Adipocyte (in vitro differentiated cells): ENCODE measurements at places on chromosomes 11 and 22.

DNA sequence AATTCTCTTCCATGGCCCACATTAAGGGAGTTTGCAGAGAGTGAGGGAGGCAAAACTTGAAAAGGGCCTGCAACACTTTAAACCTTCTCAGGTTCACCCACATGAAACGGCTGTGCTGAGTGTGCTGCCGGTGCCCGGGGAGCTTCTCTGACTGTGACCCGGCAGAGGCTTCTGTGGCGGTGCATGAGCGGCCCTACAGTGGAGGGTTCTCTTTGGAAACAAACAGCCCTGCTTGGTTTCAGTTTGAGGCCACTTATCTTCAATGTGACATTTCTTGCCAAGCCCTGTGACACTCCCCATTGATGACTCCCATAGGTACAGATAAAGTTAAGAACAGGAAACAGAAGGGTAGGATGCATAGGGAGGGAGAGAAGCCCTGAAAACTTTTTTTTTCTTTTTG is 31.8 kb downstream of the FAM118A start:
- DNase-seq, result no peak

DNA sequence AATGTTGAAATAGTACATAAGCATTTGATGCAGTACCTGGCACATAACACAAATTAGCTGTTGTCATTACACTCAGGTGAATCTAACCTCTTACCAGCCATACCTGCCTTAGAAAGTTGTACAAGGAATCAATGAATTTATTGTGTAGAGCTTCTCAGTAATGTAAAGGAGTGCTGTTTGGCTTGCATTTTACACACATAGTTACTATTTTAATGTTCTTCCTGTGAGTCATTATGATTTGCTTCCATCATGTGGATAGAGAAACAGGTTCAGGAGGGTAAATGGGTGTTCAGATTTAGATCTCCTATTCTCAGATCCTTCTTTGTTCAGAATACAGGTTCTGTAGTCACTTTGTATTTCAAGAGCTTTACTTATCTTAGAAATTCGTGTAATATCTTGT is 27.6 kb upstream of the RCE1 start:
- DNase-seq, result no peak

DNA sequence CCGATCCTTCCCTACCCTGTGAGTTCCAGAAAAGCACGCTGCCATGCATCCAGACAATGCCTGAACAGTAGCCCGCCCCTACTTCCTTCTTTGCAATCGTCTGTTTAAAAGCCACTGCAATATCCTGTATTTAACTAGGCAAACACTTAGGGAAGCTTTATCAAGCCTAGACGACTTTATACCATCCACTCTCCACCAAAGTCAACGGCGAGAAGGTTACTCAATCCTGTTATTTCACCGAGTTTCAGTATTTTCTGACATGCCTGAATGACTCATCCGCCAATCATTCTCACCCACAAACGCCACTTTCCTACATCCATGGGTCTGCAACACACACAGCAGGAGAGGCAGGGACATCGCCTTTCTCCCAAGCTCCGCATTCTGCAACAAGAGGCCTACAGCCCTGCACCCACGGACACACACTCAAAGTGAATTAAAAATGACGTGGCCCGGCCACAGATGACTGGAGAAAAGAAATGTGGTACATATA is 9.3 kb downstream of the CELSR1 start:
- no peak for DNase-seq

- peak; percentile 13 for DNase-seq
Measured at GRCh38 chr22:41768430-41768829, 32.0 kb upstream of the CCDC134 start.

DNA sequence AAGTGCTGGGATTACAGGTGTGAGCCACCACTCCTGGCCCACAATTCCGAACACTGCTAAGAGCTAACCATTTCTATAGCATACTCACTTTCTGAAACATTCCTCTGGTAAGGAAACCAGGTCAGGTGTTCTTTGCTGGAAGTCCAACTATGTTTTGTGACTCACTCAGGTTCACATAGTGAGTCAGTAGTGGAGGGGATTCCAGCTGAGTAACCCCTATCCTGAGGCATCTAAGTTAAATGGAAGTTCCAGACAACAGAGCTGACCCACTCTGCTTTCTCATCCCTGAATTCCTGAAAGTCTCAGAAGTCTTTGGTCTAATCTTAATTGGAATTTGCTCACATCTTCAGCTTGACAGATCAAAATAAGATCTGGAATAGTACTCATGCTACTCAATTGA is 3.0 kb upstream of the CHRNA10 start:
- peak; percentile 14 for DNase-seq

DNA sequence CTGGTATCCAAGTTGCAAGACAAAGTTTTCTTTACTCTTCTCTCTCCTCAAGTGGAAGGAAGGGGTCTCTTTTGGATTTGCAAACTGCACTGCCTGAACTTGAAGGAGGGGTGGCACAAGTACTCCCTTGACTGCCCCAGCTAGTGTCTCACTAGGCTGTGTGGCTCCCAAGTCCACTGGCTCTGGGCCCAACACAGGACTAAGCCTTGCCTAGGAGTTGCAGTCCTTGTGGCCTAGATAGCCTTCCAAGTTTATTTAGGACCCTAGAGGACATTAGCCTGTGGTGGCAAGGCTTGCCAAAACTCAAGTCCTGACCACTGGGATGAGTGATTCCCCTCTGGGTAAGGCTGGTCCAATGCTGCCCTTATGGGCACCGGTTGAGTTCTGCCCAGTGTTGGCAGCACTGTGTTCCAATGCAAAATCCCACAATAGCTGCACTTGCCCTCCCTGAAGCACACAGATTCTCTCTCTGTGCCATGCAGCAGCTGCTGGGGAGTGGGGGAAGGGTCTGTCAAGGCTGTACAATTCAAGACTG is 10.2 kb upstream of the WEE1 start:
- DNase-seq, result no peak

GRCh38 chr22:47596176-47596690 is 833.8 kb downstream of the TBC1D22A start:
- no peak for DNase-seq

- no peak for DNase-seq
Measured at GRCh38 chr22:37566329-37566837, 6.1 kb downstream of the CDC42EP1 start.

- no peak for DNase-seq
Measured at GRCh38 chr11:2726964-2727363, 27.2 kb upstream of the KCNQ1OT1 start.

DNA sequence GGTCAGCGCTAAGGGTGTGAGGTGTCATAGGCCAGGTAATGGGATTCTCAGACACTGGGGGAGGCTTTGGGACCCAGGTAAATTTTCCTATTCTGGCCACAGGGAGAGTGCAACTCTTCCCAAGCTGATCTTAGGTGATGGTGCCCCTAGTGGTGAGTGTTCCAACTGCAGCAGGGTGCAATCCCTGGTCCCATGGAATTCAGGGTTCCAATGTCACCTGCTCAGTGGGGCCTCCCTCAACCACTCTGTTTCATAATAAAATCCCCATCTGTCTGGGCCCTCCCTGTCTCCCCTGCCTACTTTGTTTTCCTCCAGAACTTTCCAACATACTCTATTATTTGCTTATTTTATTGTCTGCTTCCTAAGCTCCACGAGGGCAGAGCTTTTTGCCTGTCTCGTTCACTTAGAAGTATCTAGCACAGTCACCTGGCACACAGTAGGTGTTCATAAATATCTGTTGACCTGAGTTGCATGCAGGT is 2.9 kb upstream of the SGSM1 start:
- DNase-seq, result peak; percentile 55

DNA sequence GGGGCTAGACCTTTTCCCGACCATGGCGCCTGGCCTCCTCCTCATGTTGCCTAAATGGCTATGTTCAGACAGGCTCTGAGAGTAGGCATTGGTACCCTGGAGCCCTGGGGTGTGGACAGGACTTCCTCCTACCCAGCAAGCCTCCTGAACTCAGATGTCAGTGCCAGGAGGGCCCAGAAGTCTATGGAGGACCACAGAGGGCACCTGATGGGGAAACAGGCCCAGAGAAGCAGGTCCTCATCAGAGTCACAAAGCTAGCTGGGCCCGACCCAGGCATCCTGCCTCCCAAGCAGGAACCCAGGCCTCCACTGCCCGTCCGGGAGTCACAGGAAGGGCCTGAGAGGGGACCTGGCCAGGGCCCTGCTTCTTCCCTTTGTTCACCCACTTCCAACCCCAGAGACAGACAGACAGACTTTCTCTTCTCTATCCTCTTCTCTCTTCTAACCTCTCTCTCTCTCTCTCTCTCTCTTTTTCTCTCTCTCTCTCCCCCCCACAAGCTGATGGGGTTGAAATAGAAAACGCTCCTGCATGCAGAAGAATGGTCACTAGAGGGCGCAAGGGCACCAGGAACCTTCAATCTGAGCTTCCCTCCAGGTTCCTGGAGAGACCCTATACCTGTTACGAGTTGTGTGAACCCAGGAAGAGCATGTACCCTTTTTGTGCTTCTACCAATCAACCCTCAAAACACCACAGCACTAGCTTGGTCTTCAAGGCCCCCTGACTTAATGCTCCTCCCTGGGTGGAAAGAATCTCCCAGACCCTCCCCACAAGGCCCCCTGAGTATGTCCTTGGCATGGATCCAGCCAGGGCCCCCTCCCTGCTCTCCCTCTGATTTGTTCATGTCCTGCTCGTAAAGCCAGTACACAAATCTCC is 27.1 kb downstream of the ARAP1 start:
- peak; percentile 92 for DNase-seq

DNA sequence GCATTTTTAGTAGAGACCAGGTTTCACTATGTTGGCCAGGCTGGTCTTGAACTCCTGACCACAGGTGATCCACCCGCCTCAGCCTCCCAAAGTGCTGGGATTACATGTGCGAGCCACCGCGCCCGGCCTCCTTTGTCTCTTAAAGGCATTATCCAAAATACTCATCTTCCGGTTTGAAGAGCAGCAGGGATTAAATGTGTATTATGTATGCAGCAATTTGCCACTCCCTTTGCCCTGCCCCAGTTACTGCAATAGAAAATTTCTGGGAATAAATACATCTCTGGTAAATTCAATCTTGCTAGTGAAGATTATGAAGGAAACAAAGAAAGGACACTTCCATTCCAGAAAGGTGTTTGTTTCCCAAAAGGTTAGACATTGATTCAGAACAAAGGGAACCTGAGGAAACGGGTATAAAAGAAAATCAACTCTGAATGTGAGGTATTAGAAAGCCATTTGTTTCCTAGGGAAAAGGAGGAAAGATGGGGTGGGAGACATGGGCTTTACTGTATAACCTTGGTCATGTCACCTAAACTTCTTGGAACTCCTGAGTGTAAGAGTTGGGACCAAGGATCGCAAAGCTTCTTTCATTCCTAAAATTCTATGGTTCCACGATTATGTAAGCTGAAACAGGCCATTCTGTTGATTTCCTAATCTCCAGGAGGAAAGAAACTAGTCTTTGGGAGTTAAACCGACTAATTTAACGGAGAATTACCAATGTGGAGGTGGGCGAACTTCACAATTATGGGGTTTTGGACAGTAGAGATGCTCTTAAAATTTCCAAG is 959 bp upstream of the HIPK3 start:
- DNase-seq, result peak; percentile 53

GRCh38 chr22:43931771-43932170 is 8.2 kb downstream of the PNPLA3 start:
- DNase-seq, result no peak

GRCh38 chr11:112931703-112932102 is 29.5 kb upstream of the NCAM1 start:
- DNase-seq, result no peak

DNA sequence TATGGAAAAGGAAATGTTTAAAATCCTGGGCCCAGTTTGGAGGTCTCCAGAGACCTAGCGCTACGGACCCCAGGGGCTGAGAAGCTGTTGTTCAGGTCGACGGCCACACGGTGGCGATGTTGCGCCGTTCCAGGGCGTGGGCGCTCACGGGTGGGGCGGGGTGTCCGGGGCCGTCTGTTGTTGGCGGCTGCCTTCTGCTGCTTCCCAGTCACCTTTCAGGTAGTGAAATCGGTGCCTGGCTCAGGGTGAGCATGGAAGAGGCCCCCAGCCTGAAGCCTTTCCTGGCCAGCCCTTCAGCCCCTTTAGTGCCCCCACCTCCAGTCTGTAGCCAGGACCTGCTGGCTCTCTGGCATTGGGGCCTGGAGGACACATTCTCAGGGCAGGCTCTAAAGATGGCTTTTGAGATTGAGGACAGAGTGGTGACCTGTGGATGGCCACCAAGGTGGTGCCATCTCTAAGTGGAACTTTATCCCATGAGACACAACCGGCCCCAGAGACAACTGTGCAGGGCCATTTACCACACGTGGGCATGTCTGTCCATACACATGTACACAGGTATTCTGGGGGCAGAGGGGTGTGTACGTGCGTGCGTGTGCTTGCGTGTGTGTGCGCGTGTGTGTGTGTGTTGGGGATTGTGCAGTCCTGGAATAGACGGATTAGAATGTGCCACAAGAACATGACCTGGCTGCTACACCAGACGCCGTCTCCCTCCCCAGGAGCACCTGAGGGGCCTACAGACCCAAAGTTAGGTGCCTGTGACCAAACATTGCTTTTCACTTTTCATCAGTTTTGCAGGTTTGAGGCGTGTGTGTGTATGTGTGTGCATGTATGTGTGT is 53.8 kb downstream of the ST14 start:
- DNase-seq, result peak; percentile 80

DNA sequence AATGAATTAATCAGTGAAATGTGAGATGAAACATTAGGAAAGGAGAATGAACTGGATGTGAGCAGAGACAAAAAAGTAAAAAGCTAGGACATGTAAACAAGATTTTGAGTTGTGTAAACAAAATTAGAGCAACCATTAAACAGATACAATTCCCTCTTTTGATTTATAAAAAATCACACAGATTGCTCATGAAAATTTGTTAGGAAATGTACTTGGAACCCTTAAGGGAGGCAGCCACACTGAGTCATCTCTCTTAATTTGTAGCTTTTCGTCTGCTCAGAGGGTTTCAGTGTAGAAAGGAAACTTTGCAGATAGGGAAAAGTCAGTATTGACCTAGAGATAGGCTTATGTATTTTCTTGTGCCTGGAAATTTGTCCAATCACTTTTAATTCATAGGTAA is 49.6 kb upstream of the ME3 start:
- DNase-seq, result peak; percentile 66

- no peak for DNase-seq
Measured at GRCh38 chr11:13003736-13004493, 5.2 kb upstream of the RASSF10 start.

GRCh38 chr22:29158546-29158945 is 47.1 kb upstream of the EMID1 start:
- no peak for DNase-seq

- DNase-seq, result no peak
Measured at GRCh38 chr11:13227676-13228255, 49.8 kb upstream of the BMAL1 start.

DNA sequence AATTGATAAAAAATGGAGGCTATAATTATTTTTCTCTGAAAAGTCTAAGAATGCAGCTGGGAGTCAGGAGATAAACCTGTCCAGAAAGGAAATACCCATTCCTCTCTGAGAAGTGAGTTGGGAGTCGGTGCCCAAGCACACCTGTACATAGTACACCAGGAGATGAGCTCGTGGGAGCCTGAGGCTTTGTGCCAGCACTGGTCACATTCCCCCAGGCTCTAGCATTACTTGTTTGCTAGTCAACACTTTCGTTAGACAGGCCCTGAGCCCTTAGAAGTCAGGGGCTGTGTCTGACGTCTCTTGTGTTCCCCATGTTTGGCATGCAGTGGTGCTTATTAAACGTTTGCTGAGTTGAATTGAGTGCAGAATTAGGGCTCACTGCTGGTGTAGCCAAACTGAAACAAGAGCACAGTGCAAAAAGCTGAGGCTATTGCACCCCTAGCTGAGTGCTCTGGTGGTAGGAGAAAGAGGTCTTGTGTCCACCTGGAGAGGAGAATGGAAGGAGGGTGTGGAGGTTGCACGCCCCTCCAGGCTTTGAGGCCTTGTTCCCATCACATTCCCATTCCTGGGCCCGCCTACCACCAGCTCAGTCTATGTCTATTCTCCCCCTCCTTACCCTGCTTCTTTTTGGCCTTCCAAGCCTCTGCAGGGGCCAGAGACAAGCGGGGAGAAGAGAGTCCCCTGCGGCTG is 6.8 kb downstream of the ROBO4 start:
- DNase-seq, result no peak
